ENCODE measurements at places on chromosomes 5 and 9. TPM values are rescaled to one million over a fixed set of nuclear protein-coding genes. Genes with fewer than 3 reads are reported as not detected.

- no peak for DNase-seq
Observed at GRCh38 chr9:121107881-121108280, 33.1 kb downstream of the CNTRL start.

- no peak for DNase-seq
Observed at GRCh38 chr9:120376101-120376500, 203.9 kb downstream of the CDK5RAP2 start.

GRCh38 chr5:172835290-172835993 lies 1.4 kb downstream of the ERGIC1 start:
- DNase-seq, result no peak

MARCOL gene
- 0.27 TPM for total RNA-seq

FCN2 gene
- not detected for total RNA-seq

TMEM215 gene
- not detected for total RNA-seq
